ENCODE measurements at places on chromosomes 2 and 18.

- DNase-seq: no peak
These were observed 12.3 kb upstream of the STK17B start for GRCh38 chr2:196183528-196184231.

DNA sequence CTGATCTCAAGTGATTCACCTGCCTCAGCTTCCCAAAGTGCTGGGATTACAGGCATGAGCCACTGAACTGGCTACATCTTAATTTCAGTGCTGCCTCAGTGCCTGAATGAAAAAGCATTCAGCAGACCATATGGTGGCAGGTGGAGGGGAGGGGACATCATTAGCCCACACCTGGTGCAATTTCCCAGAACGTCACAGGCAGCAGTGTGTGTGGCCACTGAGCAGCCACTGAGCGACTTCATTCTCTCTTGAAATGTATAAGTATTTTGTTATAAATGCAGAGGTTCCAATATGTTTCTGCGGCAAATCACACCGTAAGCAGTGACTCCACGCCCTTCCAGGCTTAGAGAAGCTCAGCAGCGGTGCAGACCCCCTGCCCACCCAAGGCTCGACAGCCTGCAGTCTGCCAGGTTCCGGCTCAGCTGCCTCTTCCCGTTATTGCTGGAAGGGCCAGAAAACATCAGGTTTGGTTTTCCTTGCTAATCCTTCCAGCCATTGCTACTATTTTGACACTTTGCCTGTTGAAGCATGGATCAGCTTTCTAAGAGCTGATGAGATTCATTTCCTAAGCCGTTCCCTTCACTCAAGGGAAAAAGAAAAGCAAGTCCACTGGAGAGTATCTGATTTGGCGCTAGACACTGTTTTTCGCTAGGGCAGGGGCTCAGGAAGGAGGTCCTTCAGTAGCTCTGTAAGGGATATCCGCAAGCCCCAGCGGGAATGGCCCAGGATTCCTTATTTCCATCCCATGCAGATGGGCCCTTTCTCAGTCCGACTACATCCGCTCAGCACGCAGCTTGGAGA, 250.7 kb downstream of the VAPA start:
- no peak for DNase-seq

- no peak for DNase-seq
These were observed 101.1 kb downstream of the AGAP1 start for GRCh38 chr2:235594964-235595363.

DNA sequence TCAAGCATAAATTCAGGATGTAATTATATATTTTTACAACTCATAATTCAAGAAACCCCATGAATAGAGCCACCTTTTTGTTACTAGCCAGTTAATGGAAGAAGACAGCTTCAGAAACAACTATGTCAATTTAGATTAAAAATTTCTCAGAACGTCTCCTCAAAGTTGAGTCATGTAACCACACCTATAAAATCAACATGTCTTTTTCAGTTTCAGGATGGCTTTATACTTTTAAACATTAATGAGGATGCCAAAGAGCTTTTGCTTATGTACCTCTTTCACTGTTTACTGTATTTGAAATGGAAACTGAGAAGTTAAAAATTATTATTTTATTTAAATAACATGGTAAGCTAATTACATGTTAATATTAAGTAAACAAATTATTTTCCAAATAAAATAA, 280.1 kb downstream of the PTH2R start:
- DNase-seq: no peak

GRCh38 chr18:14089191-14089590, 43.0 kb downstream of the ZNF519 start:
- no peak for DNase-seq

DNA sequence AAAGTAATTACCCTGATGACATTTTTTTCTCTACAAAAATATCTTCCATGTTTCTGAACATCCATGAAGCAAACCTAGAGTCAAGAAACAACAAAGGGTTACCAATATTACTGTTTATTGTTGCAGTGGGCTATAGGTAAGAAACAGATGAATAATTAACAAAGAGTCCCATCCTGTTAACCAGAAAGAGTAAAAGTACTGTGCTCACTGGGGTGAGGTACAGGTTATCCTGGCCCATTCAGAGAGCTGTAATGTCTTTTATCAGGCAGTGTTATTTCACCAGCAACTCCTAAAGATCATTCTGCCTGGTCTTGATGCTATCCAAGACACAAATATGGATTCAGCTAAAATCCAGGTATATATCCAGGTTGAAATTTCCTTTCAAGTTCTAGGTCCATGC, 754.9 kb downstream of the SATB2 start:
- DNase-seq: no peak

DNA sequence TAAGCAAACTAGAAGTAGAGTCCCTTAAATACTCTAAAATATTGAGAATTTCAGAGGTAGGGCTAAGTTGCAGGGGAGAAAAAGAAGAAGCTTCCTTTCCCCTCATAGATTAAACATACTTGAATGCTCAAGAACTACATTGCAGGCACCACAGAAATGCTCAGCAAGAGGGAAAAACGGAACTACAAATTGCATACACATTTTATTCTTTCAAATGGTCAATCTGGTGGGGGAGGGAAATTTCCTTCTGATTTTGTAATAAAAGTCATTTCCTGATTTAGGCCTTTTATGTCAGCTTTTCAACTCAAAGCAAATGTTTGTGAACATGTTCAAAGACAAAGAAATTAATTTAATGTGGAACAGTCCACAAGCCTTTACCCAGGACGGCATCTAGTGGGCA, 33.0 kb downstream of the FARSB start:
- DNase-seq: no peak

GRCh38 chr2:86746939-86747338, 26.8 kb downstream of the RMND5A start:
- DNase-seq: no peak

GRCh38 chr2:206555721-206556120, 86.6 kb upstream of the FAM237A start:
- DNase-seq: no peak

GRCh38 chr2:197869501-197870111, 65.2 kb downstream of the PLCL1 start:
- no peak for DNase-seq

GRCh38 chr2:233402789-233403188, 48.5 kb downstream of the DGKD start:
- DNase-seq: no peak

DNA sequence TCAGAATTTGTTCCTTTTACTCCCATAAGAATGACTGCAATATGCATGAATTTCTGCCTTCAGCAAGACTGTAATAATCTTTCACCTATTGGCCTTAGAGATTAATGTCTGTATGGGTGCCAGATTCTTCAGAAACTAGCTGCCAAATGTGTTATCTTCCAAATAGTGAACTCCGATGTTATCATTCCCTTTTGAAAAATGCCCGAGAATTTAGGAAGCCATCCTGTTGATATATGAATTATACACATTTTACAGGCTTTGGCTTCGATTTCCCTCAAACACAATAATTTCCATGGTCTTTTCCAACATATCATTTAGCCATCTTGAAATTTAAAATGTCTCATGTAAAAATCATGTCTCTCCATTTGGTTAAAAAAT, 101.5 kb downstream of the ZNF521 start:
- no peak for DNase-seq

DNA sequence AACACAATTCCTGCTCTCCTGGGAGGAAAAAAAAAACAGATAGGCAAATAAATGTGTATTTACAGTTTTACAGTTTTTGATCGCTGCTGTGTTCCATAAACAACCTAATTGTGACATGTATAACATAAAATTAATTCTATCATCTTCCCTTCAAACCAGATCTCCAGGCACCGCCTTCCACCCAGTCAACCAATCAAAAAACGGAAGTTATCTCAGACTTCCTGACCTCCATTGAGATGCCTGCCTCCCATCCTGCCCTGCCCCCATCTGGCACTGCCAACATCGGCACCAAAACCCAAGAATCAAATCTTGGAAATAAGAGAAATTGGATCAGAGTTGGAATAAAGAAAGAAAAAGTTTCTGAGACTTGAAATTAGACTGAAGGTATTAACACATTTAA, 3.1 kb upstream of the RIOK3 start:
- DNase-seq: no peak

DNA sequence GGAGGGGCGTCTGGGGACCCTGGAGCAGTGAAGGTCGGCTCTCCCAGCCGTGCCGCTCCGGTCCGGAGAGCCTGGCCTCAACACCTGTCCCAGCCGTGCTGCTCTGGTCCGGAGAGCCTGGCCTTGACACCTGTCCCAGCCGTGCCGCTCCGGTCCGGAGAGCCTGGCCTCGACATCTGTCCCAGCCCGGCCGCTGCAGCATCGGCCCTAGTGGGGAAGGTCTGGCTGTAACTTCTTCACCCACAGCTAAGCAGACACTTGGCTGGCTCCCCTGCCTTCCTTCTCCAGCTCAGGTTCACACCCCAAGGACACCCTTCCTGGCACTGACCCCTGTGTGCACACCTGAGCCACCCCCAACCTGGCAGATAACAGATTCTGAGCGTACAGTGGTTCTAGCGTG, 4.6 kb downstream of the KCNG2 start:
- no peak for DNase-seq

DNA sequence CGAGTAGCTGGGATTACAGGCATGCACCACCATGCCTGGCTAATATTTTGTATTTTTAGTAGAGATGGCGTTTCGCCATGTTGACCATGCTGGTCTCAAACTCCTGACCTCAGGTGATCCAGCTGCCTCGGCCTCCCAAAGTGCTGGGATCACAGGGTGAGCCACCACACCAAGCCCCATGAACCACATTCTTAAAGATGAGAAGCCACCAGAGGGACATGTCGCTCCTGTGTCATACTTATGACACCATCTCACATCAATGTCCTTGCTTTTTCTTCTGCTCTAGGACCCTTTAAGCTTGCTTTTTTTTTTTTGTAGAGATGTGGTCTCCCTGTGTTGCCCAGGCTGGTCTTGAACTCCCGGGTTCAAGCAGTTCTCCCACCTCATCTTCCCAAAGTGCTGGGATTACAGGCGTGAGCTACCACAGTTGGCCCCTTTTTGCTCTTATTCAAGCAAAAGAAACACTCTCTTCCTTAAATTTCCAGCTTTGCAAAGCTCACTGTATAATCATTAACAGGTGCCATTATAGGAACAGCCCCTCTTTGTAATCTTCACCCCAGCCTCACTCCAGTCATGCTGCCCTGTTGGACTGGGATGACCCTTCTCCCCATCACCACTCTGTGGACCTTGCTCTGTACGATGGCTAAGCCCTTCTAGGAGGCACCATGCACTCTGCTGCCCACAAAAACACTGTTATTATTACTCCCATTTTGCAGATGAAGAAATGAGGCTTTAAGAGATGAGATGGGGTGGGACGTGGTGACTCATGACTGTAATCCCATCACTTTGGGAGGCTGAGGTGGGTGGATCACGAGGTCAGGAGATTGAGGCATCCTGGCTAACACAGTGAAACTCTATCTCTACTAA, 10.8 kb upstream of the KCNG3 start:
- DNase-seq: no peak

GRCh38 chr2:40244251-40244650, 207.6 kb downstream of the SLC8A1 start:
- no peak for DNase-seq

DNA sequence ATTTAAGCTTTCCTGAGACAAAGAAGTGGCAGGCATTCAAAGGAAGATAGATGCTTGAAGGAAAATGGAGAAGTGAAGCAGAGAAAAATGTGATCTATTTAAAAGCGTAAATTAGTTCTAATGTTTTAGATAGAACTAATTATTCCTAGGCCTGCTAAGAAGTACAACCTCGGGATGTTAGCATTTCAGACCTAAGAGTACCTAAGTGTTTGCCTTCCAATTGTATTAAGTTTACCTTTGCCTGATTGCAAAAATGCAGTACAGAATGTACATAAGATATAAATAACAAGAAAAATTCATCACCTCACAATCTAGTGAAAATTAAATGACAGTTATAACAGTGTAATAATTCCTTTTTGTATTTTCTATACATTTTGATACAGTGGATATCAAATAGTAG, 71.1 kb upstream of the HNMT start:
- no peak for DNase-seq

DNA sequence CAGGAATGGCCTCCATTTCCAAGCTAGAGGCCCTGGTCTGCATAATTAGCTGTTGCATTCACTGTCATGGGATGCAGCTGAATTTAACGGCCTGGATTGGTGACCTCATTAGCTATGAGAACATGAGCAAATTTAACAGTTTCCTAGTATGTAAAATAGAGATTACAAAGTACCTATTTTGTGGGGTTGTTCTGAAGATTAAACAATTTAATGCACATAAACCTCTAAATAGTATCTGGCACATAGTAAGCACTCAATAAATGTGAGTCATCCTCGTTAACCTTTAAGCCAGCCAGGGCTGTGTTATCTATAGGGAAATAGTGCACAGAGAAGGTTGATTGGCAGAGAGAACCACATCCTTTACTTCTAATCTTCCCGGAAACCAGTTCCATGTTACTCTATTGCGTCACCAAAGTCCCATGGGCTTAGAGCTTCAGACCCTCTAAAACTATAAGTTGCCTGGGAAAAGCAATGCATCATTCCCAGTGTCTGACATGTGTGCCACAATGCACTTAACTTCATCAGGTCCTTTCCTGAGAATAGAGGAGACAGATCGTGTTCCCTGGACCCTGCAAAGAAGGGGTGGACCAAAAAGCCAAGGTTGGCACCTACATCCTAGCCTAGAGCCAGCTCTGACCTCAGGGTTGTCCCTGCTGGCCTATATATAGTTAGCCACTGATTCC, 196.5 kb downstream of the LNPK start:
- DNase-seq: no peak

DNA sequence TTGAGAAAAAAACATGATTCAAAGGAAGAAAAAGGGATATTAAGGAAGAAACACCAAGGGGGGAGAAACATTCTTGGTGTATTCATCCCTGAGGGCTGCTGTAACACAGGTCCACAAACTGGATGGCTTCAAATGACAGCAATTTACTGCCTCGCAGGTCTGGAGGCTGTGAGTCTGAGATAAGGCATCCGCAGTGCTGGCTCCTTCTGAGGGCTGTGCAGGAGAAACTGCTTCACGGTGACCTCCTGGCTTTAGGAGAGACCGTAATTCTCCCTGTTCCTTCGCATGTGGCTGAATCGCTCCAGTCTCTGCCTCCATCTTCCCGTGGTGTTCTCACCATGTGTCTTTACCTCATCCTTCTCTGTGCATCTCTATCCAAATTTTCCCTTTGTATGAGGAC, 490.7 kb downstream of the EIPR1 start:
- DNase-seq: no peak

- DNase-seq: no peak
These were observed 98.6 kb downstream of the MSH2 start for GRCh38 chr2:47501374-47502200.

- DNase-seq: no peak
These were observed 96.9 kb downstream of the MYOM1 start for GRCh38 chr18:3122851-3123250.

DNA sequence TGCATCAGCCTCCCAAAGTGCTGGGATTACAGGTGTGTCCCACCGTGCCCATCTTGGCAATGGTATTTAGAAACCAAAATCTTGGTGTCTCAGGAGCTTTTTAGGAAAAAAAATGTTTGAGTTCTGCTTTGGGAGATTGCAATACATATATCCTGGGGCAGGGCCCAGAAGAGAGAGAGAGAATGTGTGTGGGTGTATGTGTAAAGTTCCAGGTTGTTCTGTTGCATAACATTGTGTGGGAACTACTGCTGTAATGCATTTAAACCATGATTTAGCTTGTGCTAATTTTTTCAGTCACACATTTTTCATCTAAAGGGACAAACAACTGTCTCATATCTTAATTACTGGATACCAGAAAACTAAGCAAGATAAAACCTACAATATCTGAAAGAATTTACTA, 70.8 kb upstream of the NABP1 start:
- no peak for DNase-seq
